Natural killer cell (primary cell): ENCODE measurements at places on chromosomes 5 and 9. TPM values are rescaled to one million over a fixed set of nuclear protein-coding genes. Genes with fewer than 3 reads are reported as not detected.

Gene RNF183
- total RNA-seq = not detected

Gene ABHD17B
- 30.3 TPM for total RNA-seq

GRCh38 chr5:39661026-39661779 is 236.4 kb upstream of the DAB2 start:
- no peak for DNase-seq
- no peaks in the 10 kb centered on the region for H3K36me3 ChIP-seq
- no peak overlapping the region for H3K4me3 ChIP-seq

DNA sequence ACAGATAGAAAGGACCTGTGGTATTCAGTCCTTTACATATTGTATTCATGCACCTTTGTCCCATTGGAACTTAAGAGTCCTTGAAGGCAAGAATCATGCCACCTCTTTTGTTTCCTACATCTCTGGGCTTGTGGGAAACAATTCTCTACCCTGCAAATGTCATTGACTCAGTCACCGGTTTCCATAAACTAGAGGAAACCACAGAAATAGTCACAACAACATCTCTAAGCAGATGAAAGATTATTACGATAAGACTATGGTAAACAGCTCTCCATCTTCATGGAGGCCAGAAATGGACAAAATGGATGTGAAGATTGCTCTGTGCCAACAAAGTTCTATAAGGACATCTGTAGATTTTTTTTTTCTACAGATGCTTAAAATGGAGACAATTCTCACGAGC is 165.5 kb downstream of the PIK3R1 start:
- no peak overlapping the region for H3K4me3 ChIP-seq
- peaks cover 42% of the 10 kb centered on the region for H3K4me1 ChIP-seq
- peak overlapping the region; percentile 57 for H3K27ac ChIP-seq
- DNase-seq = no peak
- H3K27me3 ChIP-seq = no peaks in the 10 kb centered on the region
- no peaks in the 10 kb centered on the region for H3K36me3 ChIP-seq

GRCh38 chr5:124948754-124949275 is 202.4 kb upstream of the ZNF608 start:
- H3K36me3 ChIP-seq = no peaks in the 10 kb centered on the region
- no peaks in the 10 kb centered on the region for H3K27me3 ChIP-seq
- peaks cover 10% of the 10 kb centered on the region for H3K4me1 ChIP-seq
- no peak overlapping the region for H3K4me3 ChIP-seq
- no peak overlapping the region for H3K27ac ChIP-seq

Gene BARHL1
- total RNA-seq = not detected

Gene SLC6A3
- not detected for total RNA-seq

Gene SPATA31D3
- not detected for total RNA-seq

- H3K4me3 ChIP-seq = no peak overlapping the region
- H3K27me3 ChIP-seq = no peaks in the 10 kb centered on the region
- no peak for DNase-seq
- H3K4me1 ChIP-seq = no peaks in the 10 kb centered on the region
Measured at GRCh38 chr5:128673000-128673399, 135.0 kb upstream of the FBN2 start.

Gene PCDHA6
- not detected for total RNA-seq

GRCh38 chr5:82106207-82106606 is 134.4 kb downstream of the ATG10 start:
- H3K4me1 ChIP-seq = no peaks in the 10 kb centered on the region
- H3K27me3 ChIP-seq = no peaks in the 10 kb centered on the region
- H3K27ac ChIP-seq = no peak overlapping the region
- H3K36me3 ChIP-seq = no peaks in the 10 kb centered on the region
- H3K4me3 ChIP-seq = no peak overlapping the region

GRCh38 chr5:18238321-18238720 is 604.1 kb downstream of the TAF11L14 start:
- H3K36me3 ChIP-seq = no peaks in the 10 kb centered on the region
- no peaks in the 10 kb centered on the region for H3K4me1 ChIP-seq
- H3K4me3 ChIP-seq = no peak overlapping the region
- H3K27ac ChIP-seq = no peak overlapping the region
- DNase-seq = no peak

- peaks cover 14% of the 10 kb centered on the region for H3K27me3 ChIP-seq
- no peaks in the 10 kb centered on the region for H3K4me1 ChIP-seq
- no peak overlapping the region for H3K4me3 ChIP-seq
- H3K36me3 ChIP-seq = no peaks in the 10 kb centered on the region
Measured at GRCh38 chr5:151926188-151926587, 1.5 kb upstream of the GLRA1 start.

Gene ACTL7A
- total RNA-seq = not detected

Gene NTRK2
- total RNA-seq = not detected

- no peak for DNase-seq
- H3K4me1 ChIP-seq = no peaks in the 10 kb centered on the region
- H3K27me3 ChIP-seq = peaks cover 2% of the 10 kb centered on the region
- H3K27ac ChIP-seq = no peak overlapping the region
- H3K36me3 ChIP-seq = no peaks in the 10 kb centered on the region
Measured at GRCh38 chr9:94504358-94504757, 50.5 kb upstream of the PCAT7 start.

Gene LPAR1
- total RNA-seq = 0.50 TPM

DNA sequence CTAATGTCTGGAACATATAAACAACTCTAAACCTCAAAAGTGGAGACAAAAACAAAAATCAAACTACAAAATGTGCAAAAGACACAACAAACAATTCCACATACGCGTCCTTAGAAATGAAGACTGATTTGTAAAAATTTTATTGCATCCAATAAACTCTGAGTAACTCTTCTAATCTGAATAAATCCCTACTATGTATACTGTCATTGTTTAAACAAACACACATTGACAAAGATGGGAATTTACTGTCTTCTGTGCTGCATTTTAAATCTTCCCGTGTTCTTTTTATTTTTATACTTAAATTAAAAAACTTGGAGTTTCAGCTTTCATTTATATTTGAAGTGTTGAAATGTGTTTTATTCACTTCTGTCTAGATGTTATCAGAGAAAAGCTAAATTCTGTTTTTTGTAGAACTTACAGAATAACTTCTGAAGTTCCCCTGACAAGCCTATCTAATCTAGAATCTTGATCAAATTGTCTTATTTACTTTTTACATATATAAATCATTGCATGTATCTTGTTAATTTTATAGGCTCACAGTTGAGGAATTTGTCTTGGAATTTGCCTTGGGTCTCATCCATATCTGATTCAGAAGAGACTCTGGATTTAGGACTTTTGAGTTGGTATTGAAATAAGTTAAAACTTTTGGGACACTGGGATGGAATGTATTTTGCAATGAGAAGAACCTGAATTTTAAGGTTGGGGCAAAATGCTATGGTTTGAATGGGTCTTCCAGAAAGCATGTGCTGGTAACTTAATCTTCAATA is 2064.4 kb upstream of the C9orf72 start:
- DNase-seq = no peak
- H3K27me3 ChIP-seq = no peaks in the 10 kb centered on the region
- no peaks in the 10 kb centered on the region for H3K4me1 ChIP-seq
- no peak overlapping the region for H3K4me3 ChIP-seq
- H3K27ac ChIP-seq = no peak overlapping the region

GRCh38 chr5:174175716-174176268 is 130.3 kb downstream of the NSG2 start:
- H3K4me3 ChIP-seq = no peak overlapping the region
- no peak overlapping the region for H3K27ac ChIP-seq
- no peaks in the 10 kb centered on the region for H3K36me3 ChIP-seq
- H3K27me3 ChIP-seq = no peaks in the 10 kb centered on the region

- H3K4me3 ChIP-seq = no peak overlapping the region
- no peak for DNase-seq
- peaks cover 3% of the 10 kb centered on the region for H3K36me3 ChIP-seq
- no peaks in the 10 kb centered on the region for H3K4me1 ChIP-seq
- H3K27ac ChIP-seq = no peak overlapping the region
Measured at GRCh38 chr9:94807556-94807955, 81.1 kb downstream of the AOPEP start.

Gene SPDL1
- 6.5 TPM for total RNA-seq

GRCh38 chr9:86469476-86470250 is 115.5 kb upstream of the TUT7 start:
- H3K27me3 ChIP-seq = peaks cover 2% of the 10 kb centered on the region
- no peak for DNase-seq
- no peak overlapping the region for H3K27ac ChIP-seq

Gene PCDHB13
- not detected for total RNA-seq

Gene RARS1
- total RNA-seq = 51.0 TPM

DNA sequence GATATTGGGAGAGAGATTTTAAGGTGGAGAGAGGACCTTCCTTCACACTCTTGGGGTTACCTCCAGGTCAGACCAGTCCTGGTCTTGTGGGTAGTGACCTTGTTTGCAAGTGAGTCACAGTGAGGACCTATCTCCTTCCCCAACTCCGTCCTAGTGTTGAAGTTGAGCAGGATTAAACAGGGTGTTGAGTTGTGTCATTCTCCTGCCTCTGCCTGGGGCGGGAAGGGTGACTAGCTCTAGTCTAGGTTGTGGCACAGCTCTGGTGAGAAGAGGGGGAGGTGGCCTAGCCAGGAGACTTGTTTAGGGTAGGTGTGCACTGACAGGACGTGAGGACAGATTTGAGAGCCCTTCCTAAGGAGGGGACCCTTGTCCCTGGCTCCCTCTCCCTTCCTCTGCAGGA is 119.6 kb upstream of the PITX1 start:
- H3K27ac ChIP-seq = no peak overlapping the region
- no peak for DNase-seq
- H3K36me3 ChIP-seq = no peaks in the 10 kb centered on the region
- H3K4me3 ChIP-seq = no peak overlapping the region
- no peaks in the 10 kb centered on the region for H3K27me3 ChIP-seq

Gene IL9
- not detected for total RNA-seq

DNA sequence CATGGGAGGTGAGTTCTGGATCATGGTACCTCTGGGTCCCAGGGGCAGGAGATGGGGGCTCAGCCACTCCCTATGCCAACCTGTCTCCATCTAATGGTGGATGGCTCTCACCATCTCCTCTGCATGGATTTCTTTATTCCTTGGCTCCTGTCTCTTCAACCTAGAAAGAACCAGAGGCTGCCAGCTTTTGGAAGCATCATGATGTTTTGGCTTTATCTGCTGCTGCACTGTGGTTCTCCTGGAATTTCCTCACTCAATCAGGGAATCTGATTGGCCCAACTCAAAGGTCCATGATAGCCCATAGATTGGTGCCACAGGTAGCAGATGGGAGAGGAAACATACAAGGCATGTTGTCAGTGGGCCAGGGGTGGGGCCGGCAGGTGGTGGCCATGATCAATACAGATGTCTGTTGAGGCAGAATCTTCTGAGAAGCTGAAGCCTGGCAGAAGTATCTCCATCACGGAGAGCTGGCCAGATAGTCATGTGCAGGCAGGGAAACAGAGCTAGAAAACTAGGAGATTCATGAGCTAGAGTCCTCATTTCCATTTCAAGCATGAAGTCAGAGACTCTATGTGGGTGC is 158.2 kb downstream of the MACROH2A1 start:
- H3K36me3 ChIP-seq = no peaks in the 10 kb centered on the region
- H3K27me3 ChIP-seq = no peaks in the 10 kb centered on the region
- H3K4me1 ChIP-seq = no peaks in the 10 kb centered on the region
- no peak overlapping the region for H3K27ac ChIP-seq
- H3K4me3 ChIP-seq = no peak overlapping the region

Gene ZNF883
- total RNA-seq = 0.97 TPM

Gene LIFR
- not detected for total RNA-seq

DNA sequence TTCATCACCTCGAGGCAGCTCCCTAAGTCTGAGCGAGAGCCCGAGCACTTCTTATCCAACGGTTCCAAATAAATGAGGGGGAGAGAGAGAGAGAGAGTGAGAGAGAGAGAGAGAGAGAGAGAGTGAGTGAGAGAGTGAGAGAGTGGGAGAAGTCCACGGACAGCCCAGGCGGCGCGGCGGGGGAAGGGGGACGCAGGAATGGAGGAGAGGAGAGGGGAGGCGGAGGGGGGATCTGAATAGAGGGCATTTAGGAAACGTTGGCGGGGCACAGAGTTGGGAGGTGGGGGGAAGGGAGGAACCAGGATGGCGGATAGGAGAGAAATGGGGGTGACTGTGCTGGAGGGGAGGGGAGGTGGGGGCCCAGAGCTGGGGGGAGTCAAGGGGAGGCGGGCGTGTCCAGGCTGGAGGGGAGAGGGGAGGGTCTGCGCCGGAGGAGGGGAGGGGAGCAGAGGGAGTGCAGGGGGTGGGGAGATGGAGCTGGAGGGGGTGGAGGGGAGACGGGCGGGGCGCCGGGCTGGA is 398 bp upstream of the BASP1 start:
- H3K27me3 ChIP-seq = no peaks in the 10 kb centered on the region
- H3K27ac ChIP-seq = no peak overlapping the region
